ENCODE measurements at places on chromosomes 5 and 9. TPM values are rescaled to one million over a fixed set of nuclear protein-coding genes. Genes with fewer than 3 reads are reported as not detected.

GRCh38 chr5:9787861-9788600 is 157.9 kb upstream of the TAS2R1 start:
- DNase-seq: no peak

DNA sequence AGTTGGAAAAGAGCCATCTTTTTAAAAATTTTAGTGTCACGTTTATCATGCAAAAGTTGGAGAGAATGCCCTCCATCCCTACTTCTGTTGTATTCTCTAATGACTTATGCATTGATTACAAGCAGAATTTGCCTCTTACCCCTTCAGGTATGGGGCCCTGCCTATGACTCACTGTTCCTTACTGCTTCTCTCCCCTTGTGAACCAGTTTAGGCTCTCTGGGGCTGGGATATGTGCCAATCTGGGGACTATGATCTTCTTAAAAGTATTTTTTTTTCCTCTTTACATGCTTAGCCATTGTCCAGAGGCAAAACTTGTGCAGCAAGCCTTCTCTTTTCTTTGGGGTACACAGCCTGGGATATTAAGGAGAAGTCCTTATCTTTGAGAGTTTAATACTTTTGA is 37.4 kb downstream of the CAMK4 start:
- DNase-seq: no peak

DNA sequence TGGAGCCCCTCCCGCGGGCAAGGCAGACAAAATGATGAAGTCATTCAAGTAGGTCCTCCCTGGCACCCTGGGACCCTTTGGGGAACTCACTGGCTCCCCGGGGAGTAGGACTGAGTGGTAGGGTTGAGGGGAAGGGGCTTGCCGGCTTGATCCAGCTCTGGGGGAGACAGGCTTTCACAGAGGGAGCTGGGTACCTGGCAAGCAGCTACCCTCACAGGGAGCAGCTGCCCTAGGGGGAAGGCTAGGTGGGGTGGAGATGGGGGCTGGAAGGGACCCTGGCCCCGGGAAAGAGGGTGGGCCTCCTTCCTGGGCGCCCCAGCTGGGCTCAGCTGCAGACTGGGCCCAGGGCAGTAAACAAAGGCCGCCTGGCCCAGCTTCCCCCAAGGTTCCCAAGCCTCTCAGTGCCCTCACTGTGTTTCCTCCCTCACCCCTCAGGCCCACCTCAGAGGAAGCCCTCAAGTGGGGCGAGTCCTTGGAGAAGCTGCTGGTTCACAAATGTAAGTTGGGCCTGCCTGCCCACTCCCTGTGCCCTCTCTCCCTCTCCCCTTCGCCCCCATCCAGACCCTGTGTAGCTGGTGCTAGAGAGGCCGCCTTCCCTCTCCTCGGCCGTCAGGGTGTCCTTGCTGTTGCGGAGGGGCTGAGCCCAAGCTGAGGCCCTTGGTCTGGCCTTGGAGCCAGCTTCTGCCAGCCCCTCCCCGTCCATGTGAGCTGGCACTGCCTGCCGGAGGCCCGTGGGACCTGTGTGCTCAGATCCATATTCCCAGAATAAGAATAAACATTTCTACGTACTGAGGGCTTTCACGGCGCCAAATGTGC is 131.2 kb downstream of the RGS3 start:
- DNase-seq: no peak

SLC45A2 gene
- polyA plus RNA-seq: 0.20 TPM

NME5 gene
- 0.71 TPM for polyA plus RNA-seq

DNA sequence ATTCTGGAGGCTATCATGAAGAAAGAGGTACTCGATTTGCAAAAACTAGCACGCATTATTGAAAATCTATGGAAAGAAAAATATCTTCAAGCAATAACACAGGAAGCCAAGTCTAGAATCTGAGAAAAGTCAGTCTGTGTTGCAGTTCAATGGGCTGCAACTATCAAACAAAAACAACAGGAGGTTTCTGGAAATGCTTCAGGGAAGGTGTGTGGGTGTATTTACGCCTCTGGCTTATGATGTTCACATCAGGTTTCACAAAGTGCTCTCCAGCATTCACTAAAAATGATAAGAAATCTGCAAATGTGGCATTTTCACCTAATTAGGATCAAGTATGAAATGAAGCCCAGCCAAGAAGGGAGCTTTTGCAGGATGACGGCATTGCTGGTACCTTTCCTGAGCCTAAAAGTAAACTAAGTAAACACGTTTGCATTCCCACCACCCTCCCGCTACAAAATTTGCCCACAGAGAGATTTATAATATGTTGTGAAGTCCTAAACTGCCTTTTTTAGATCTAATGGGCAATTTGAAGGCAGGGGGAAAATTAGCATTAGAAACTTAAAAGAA is 146.4 kb downstream of the GABRB2 start:
- DNase-seq: no peak

DNA sequence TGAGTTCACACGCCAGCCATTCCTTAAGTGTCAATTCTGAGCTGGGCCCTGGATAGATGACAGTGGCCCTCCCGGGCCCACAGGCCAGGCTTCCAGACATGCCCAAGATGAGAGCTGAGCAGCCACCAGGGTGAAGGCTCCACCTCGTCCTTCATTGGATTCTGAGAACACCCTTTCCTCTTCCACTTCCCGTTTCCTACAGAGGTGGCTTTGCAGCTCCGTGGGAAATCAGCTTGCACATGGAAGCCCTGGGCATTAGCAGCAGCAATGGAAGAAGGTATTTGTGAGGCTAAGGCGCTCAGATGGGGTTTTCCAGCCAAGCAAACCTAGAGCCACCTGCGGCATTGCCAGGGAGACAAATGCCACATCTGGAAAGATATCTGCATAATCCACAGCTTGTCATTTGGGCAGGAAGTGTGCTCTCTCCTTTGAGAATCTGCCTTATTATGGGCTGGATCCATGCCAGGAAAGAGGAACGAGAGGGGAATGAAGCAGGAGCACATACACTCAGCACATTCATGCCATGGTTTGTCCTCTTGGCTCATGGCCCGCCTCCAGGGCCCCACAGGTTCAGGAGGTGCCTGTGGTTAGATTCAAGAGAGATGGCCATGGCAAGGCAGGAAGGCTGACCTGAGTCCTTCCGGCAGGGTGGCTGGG is 34.1 kb downstream of the CFAP77 start:
- no peak for DNase-seq

SPAG8 gene
- polyA plus RNA-seq: 2.2 TPM

GRCh38 chr9:98234245-98234825 is 21.1 kb downstream of the TBC1D2 start:
- no peak for DNase-seq

DNA sequence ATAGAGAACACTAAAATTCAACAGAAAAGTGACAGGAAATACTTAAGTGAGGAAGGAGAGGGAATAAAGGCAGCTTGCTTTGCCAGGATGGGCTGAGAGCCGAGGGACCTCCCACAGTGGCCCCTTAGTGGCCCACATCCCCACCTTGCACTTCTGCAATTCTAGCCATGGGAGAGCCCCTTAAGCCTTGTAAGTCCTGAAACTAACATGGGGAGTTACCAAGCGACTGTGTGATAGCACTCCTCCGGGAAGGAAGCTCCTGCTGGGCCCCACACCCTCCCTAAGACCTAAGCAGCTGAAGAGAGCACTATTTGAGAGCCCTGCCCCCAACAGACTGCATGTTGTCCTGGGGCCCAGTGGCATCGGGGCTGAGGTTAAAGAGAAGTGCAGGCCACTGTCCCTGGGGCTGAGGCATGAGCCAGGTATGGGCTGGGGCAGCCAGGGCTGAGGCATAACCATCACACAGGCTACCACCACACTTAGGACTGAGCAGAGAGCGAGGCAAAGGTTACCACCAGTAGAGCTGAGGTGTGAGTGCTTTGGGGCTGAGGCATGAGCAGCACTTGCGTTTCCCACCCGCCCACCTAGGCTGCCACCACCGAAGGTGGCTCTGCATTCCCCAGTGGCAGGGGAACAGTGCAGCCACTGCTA is 301.8 kb upstream of the TRPC7 start:
- no peak for DNase-seq

ESM1 gene
- 5.8 TPM for polyA plus RNA-seq

SHISAL2B gene
- polyA plus RNA-seq: not detected

TRIM36 gene
- polyA plus RNA-seq: 2.5 TPM

Measured in muscle of back (tissue), 13 donors.